ENCODE measurements at places on chromosomes 7 and 10.

- no peak for DNase-seq
Observed at GRCh38 chr10:7085913-7086589, 324.8 kb downstream of the SFMBT2 start.

DNA sequence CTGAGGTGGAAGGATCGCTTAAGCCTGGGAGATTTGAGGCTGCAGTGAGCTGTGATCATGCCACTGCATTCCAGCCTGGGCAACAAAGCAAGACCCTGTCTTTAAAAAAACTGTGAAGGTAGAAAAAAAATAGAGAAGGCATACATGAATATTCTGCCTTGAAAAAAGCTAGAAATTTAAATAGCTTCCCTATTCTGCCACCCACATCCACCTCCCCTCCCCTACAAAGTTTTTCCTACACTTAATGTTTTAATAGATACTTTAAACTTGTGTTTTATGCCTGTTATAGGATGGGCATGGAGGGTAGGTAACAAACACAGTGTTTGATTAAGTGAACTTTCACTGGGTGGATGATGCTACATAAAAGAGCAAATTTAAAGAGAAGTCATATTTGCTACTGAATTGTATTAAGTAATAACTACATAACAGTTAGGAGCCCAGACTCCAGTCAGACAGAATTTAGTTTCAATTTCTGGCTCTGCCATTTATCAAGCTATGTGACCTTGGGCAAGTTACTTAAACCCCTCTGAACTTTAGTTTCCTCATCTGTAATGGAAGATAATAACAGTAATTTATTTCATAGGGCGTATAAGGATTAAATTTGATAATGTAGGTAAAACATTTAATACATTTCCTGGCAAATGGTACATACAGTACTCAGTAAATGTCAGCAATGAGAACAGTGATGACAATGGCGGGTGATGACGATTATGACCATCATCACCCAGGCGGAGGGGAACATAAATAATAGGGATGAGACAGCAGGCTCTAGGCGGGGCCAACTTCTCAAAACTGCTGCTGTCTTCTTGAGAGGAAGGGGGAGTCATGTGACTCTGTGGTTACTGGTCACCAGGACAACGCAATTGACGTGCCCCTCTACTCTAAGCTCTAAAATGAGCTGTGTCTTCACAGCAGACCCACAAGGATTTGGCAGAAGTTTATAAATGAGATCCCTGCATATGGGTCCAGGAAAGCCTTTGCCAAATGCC, 15.8 kb downstream of the DNMBP start:
- DNase-seq, result no peak

DNA sequence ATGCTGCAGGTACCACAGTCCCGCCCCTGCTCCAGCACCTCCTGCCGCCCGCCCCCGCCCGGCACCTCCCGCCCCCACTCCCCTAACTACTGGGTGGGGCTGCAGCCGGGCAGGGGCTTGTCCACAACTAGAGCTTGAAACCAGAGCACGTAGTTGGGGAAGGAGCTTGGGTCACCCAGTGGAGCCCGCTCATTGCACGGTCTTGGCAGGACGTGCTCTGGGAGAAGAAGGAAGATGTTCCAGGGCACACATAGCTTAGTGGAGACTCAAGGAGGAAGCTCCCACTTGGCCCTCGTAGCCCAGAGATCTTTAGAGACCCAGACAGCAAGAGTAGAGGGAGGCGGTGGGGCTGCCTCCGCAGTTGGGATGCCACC, 692 bp downstream of the IGFBP1 start:
- no peak for DNase-seq

GRCh38 chr7:66549466-66549865, 79.2 kb upstream of the KCTD7 start:
- no peak for DNase-seq

DNA sequence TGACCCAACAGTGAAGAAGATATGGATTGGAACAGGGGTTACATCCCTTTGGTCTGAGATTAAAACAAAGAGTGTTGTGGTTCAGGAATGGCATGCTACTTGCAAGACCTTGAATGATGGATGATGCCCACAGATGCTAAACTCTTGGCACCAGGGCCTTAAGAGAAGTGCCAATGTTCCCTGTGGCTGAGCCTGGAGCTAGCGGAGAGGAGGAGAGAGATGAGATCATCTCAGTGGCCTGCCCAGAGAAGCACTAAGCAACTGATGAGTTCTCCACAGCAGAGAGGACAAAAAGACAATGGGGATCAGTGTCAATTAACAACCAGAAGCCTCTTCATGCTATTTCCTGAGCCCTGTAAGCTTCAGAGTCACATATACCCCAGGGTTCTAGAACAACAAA, 97.8 kb downstream of the ELAPOR2 start:
- DNase-seq, result no peak

GRCh38 chr7:29494350-29494749, 69.3 kb upstream of the PRR15 start:
- no peak for DNase-seq

DNA sequence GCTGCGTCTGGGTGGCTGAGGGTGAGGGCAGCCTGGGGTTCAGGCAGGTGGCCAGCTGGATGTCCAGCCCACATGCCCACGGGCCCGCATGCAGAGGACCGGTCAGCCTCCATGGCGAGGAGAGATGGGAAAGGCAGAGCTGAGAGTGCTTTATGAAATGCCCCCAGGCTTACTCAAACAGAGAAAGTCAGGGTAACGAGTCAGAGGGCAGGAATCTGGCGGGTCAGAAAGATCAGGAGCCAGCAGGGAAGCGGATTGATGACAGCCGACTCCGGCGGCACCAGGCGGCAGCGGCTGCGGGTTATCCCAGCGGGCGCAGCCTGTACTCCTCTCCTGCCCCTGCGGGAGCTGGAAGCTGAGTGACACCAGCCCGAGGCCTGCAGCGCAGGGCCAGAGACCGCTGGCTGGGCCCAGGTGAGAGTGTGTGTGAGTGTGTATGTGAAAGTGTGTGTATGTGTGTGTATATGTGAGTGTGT, 13.4 kb downstream of the SLC13A4 start:
- DNase-seq, result no peak
